ENCODE measurements at places on chromosomes 6 and 20.

- no peak for DNase-seq
Observed at GRCh38 chr20:36317675-36318074, 11.5 kb downstream of the DLGAP4 start.

DNA sequence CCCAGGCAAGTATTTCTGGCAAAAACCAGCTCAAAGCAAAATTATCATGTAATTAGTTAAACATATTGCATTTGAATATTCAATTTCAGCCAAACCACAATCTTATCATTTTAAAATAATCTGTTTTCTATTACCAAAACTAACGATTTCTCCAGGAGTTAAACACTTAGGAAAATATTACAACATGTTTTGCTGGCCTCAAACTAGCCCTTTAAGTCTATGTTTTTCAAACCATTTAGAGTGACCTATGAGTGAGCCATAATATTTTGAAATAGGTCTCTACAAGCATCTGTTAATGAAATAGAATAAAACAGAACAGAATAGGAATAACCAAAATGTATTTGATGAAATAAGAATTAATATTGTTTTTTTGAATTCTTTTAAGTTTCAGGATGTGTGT lies 370.9 kb downstream of the COL12A1 start:
- DNase-seq: no peak

DNA sequence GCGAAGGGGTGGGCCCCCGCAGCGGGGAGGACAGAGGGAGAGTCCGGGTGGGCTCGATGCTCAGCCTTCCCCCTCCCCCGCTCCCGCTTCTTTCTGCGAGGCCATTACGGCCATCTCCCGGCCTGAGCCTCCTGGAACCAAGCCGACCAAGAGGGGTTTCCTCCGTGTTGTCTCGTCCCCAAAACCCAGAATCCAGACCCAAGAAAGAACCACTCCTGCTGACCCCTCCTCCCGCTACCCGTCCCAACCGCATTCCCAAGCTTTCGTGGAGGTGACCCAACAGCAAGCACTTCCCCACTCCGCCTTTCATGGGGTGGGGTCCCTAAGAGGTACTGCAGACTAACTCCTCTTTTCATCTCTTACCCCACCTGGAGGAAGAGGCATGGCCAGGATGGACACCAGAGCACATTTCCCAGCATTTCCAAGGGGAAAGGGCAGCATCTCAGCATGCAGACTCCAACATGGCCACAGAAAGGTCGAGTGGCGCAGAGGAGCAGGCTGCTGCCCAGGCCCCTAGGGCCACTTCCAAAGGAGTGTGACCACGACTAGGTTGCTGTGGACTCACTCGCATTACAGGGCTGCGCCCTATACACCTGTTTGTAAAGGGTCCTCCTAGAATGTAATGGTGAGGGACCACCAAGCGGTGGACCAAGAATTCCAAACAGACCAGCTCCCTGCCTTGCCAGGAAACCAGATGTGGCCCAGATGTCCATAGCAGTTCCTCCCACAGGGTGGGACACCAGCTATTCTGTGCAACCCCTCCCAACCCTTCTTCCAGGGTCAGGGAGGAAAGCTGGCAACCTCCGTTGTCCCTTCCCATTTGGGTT lies 53.4 kb downstream of the MRPL14 start:
- peak; percentile 22 for DNase-seq

- DNase-seq: no peak
Observed at GRCh38 chr20:49877386-49877921, 37.9 kb downstream of the SPATA2 start.
